ENCODE measurements at places on chromosomes 6 and 20.

- DNase-seq = no peak
Observed at GRCh38 chr6:43933148-43933885, 163.3 kb downstream of the VEGFA start.

DNA sequence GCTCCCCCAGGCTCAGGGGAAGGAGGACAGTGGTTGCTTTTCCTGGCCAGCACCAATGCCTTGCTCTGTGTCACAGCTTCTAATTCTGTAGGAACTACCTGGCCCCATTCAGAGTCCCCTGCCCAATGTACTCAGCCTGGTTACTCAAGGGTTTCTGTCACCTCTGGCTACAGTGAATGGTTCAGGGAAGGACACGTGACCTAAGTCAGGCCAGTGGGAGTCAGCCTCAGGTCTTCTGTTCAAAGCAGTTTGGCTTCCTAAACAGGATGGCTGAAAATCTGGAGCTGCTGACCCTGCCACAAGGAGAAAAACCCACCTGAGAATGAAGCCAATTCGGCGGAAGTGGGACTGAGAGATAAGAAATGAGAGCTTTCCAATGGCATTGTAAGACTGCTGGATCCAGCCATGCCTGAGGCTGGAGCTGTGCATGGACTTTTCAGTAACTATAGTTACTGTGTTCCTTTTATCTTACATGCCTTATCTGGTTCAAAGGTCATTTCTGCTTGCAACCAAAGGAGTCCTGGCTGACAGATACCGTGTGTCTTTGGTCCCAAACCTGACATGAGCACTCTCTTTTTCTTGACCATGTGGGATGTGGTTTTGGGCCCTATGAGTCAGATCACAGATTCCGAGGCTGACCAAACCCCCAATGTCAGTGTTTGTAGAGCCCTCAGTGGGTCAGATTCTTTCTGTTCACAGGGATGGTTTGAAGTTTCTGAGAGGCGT is 104.3 kb downstream of the SULF2 start:
- no peak for DNase-seq

DNA sequence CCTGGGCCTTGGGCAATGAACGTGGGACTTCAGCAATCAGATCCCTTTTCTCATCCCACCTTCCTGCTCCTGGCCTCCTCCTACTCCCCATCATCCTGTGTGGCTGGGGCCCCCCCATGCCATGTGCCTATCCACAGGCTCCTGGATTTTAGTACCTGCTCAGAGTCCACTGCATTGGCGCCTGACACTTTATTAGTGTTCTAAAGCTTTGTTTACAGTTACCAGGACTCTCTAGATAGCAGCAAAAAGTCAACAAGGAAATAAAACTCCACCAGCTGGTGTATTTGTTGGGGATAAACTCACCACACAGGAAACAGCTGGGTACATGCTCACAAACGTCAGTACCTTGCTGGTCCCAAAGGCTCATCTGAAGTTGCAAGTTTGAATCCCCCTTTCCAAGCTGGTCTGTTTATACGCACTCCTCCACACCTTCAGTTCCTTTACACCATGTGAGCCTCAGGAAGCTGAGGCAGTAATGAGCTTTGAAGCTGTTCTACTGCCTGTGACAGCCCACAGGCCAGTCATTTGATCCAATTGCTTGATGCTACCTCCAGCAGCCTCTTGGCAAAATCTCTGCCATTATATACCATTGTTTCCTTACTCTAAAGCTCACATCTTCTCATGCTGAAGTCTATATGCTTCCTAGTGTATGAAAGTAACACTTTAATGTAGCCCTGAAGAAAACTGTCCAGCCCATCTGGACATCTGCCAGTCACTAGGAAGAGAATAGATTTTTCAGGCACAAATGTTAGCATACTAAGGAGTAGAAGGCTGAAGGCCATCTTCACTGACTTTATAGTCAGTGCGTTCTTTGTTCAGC is 76.6 kb downstream of the ANKEF1 start:
- no peak for DNase-seq

DNA sequence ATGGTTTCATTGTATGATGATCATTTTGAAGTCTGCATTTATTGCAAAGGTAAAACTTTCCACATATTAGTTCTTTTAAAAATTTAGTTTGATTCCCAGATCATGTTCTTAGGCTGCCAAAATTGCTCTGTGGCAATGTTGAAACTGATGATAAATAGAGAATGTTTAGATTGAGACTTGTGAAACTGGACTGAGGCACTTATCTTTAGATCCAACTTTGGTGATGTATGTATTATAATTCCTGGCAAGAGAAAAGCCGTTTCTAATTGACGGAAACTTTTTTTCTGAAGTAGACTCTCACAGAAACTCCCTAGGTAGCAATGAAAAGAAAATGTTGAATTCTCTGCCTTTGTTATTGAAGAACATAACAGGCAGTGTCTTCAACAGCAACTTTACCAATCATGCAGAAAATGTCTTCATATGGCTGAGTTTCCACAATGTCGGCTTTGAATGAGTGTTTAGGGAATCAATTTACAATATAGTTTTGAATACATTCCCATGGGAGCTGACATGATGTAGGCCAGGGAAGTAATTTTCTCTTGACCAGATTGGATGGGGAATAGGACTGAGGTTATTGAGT is 456.2 kb downstream of the CD109 start:
- DNase-seq = no peak

GRCh38 chr6:1770435-1770843 is 160.7 kb downstream of the FOXC1 start:
- no peak for DNase-seq

DNA sequence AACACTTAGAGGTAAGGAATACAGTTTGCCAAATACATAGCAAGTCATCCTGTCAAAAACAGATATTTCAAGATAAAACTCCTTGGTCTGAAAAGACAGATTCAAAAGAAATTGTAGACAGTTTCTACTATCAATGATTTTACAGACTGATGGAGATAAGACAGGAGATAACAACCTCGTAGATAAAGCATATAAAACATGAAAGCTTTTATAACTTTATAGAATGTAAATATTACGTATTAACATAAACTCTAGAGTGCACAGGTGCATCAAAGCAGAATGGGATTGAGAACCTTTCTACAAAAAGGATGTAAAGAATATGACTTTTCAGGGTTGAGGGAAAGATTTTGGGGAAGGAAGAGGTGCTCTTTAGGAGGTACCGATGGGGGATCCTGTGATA is 158.0 kb upstream of the CENPW start:
- no peak for DNase-seq

GRCh38 chr6:6556738-6557503 is 31.6 kb upstream of the LY86 start:
- DNase-seq = no peak

DNA sequence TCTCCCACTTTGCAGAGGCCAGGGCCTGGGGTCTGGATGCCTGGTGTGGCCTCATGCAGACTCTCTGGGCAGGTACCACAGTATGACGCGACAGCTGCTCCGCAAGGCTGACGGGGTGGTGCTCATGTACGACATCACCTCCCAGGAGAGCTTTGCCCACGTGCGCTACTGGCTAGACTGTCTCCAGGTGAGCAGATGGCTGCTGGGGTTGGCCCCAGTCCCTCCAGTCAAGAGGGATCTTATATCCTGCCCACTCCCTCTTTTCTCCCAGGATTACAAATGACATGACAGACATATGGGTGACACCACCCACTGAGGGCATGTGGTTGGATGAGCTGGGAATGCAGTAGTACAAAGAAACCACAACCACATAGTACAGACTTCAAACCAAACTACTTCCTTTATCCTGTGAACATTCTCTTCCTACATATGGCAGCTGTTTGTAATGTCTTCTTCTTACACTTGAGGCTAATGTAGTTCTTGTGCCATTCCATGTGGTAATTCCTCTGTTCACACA is 29.9 kb downstream of the RAB44 start:
- DNase-seq = no peak
